ENCODE measurements at places on chromosomes 5 and 9. TPM values are rescaled to one million over a fixed set of nuclear protein-coding genes. Genes with fewer than 3 reads are reported as not detected.

LRRC19 gene
- total RNA-seq: not detected

GLRA1 gene
- not detected for total RNA-seq

MYOZ3 gene
- total RNA-seq: 0.06 TPM

IRX1 gene
- not detected for total RNA-seq

STK32A gene
- total RNA-seq: 0.13 TPM

HSPB3 gene
- 0.24 TPM for total RNA-seq

UBAP2 gene
- total RNA-seq: 46.9 TPM

CDHR2 gene
- total RNA-seq: 0.06 TPM

FTMT gene
- not detected for total RNA-seq

GZMA gene
- total RNA-seq: not detected

SPINK5 gene
- not detected for total RNA-seq

CTNND2 gene
- not detected for total RNA-seq

PCDHA11 gene
- 0.24 TPM for total RNA-seq

ABO gene
- not detected for total RNA-seq

CCT5 gene
- total RNA-seq: 758 TPM

SH3TC2 gene
- total RNA-seq: 0.56 TPM

LYSMD3 gene
- total RNA-seq: 10.7 TPM

SLIT3 gene
- 13.0 TPM for total RNA-seq

CCNI2 gene
- total RNA-seq: 0.07 TPM

CCL27 gene
- total RNA-seq: 0.33 TPM

BTNL9 gene
- 1.1 TPM for total RNA-seq

NIPAL4 gene
- total RNA-seq: 10.0 TPM

IFNA7 gene
- not detected for total RNA-seq

IFNB1 gene
- not detected for total RNA-seq

CARD19 gene
- total RNA-seq: 64.5 TPM

CDX1 gene
- total RNA-seq: not detected

TRUB2 gene
- total RNA-seq: 49.1 TPM

PCDHB1 gene
- not detected for total RNA-seq

C9orf153 gene
- total RNA-seq: 0.34 TPM

DIPK1B gene
- 6.1 TPM for total RNA-seq

SOHLH1 gene
- total RNA-seq: 0.05 TPM

TTC23L gene
- not detected for total RNA-seq

MLANA gene
- total RNA-seq: not detected

XPA gene
- total RNA-seq: 13.0 TPM

NR4A3 gene
- total RNA-seq: 1.5 TPM

FAM221B gene
- total RNA-seq: not detected

BAAT gene
- 0.31 TPM for total RNA-seq

TESK1 gene
- total RNA-seq: 28.1 TPM

RORB gene
- total RNA-seq: 0.01 TPM

FAXDC2 gene
- total RNA-seq: 0.33 TPM

TNFSF15 gene
- total RNA-seq: 0.11 TPM

PCDHA10 gene
- total RNA-seq: 0.01 TPM

LIFR gene
- 6.7 TPM for total RNA-seq

ZMYND19 gene
- 60.4 TPM for total RNA-seq

PAX5 gene
- 0.09 TPM for total RNA-seq

FOXD4L6 gene
- 0.06 TPM for total RNA-seq

C9orf50 gene
- not detected for total RNA-seq

NSD1 gene
- total RNA-seq: 21.9 TPM

PCDHA9 gene
- total RNA-seq: not detected

SLC6A19 gene
- 0.62 TPM for total RNA-seq

AJM1 gene
- 4.1 TPM for total RNA-seq

DOCK2 gene
- 3.1 TPM for total RNA-seq

TSSK1B gene
- total RNA-seq: not detected

CFAP77 gene
- total RNA-seq: 0.15 TPM

GPR151 gene
- total RNA-seq: not detected

KDM3B gene
- 38.9 TPM for total RNA-seq

SH2D3C gene
- total RNA-seq: 0.08 TPM

SPINK13 gene
- 0.38 TPM for total RNA-seq

SPATA31D4 gene
- total RNA-seq: not detected

GGTA1 gene
- not detected for total RNA-seq

Measured in A549 treated with AZD2906 at 1 μM for 4 hours (cell line).